ENCODE measurements at places on chromosomes 6 and 20.

DNA sequence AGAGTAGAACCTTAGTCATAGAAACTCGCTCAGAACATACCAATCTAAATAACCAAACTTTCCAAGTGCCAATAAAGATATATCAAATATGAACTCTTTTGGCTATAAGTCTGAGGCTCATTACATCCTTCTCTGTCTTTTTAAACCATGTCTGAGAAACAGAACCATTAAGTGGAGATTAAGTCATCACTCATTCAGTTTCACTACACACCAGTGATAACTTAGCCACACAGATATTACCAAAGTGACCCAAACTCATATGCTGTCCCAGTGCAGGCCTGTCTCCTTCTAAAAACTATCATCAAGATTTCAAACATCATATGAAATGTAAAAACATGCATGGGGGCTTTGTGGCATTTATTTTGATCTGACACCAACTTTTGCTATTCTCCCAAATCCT lies 12.0 kb downstream of the GCLC start:
- no peak overlapping the region for H3K4me3 ChIP-seq
- no peaks in the 10 kb centered on the region for H3K36me3 ChIP-seq
- no peak overlapping the region for H3K27ac ChIP-seq
- peaks cover 19% of the 10 kb centered on the region for H3K4me1 ChIP-seq

GRCh38 chr6:98487612-98488011 lies 346.8 kb upstream of the POU3F2 start:
- no peak overlapping the region for H3K4me3 ChIP-seq
- DNase-seq = peak; percentile 31
- no peaks in the 10 kb centered on the region for H3K27me3 ChIP-seq
- H3K36me3 ChIP-seq = no peaks in the 10 kb centered on the region
- no peak overlapping the region for H3K27ac ChIP-seq
- peaks cover 4% of the 10 kb centered on the region for H3K4me1 ChIP-seq

GRCh38 chr6:34973547-34974248 lies 84.6 kb downstream of the ANKS1A start:
- no peak overlapping the region for H3K27ac ChIP-seq
- H3K36me3 ChIP-seq = no peaks in the 10 kb centered on the region
- no peak for DNase-seq

- DNase-seq = peak; percentile 79
- H3K4me1 ChIP-seq = peaks cover 14% of the 10 kb centered on the region
- H3K27ac ChIP-seq = no peak overlapping the region
- no peak overlapping the region for H3K4me3 ChIP-seq
- H3K36me3 ChIP-seq = peaks cover under 1% of the 10 kb centered on the region
Observed at GRCh38 chr6:43773050-43773979, 3.3 kb downstream of the VEGFA start.

GRCh38 chr6:111845441-111845871 lies 27.8 kb downstream of the FYN start:
- no peak overlapping the region for H3K4me3 ChIP-seq
- H3K4me1 ChIP-seq = peaks cover 21% of the 10 kb centered on the region

DNA sequence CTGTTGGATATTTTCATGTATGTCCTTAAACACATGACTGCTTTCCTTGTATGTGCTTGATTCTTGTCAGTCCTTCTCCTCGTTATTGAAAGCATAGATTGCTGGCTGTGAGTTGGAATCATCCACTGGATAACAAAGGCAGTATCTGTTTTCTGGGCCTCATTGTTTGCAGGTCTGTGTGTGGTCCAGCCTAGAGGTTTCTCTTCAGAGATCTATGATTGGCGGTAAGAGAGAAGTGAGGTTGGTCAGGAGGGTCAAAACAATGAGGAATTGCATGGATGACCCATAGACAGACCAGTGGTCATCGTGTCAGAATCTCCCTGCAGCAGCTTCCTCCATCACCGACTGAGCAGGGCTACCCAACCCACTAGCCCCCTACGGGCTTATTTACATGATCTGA lies 915.0 kb downstream of the KIF16B start:
- no peak overlapping the region for H3K4me3 ChIP-seq
- peaks cover 4% of the 10 kb centered on the region for H3K4me1 ChIP-seq
- no peaks in the 10 kb centered on the region for H3K36me3 ChIP-seq
- no peak for DNase-seq
- no peaks in the 10 kb centered on the region for H3K27me3 ChIP-seq

DNA sequence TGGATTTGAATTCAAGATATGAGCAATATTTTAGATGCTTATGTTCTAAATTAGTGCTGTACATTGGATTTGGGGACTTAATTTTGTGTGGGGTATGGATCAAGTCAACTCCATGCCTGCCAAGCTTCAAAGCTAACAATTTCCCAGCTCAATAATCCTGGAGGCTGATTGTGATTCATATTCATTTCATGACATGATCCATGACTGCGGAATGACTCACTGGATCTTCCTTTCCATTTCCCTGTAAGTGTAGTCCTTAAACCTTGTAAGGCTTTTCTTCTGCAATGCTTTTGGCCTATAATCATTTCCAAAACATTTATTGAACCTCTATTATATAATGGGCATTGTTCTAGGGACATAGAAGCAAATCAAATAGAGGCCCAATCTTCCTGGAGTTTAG lies 44.7 kb upstream of the CCN2 start:
- DNase-seq = no peak
- no peak overlapping the region for H3K4me3 ChIP-seq
- no peaks in the 10 kb centered on the region for H3K4me1 ChIP-seq
- H3K27me3 ChIP-seq = no peaks in the 10 kb centered on the region
- H3K36me3 ChIP-seq = no peaks in the 10 kb centered on the region

Measured in mesendoderm (in vitro differentiated cells).